ENCODE measurements at places on chromosomes 3 and 15.

- no peak for DNase-seq
Measured at GRCh38 chr3:179093807-179094206, 22.2 kb upstream of the ZMAT3 start.

- DNase-seq = no peak
Measured at GRCh38 chr3:45191424-45191823, 34.7 kb downstream of the TMEM158 start.

DNA sequence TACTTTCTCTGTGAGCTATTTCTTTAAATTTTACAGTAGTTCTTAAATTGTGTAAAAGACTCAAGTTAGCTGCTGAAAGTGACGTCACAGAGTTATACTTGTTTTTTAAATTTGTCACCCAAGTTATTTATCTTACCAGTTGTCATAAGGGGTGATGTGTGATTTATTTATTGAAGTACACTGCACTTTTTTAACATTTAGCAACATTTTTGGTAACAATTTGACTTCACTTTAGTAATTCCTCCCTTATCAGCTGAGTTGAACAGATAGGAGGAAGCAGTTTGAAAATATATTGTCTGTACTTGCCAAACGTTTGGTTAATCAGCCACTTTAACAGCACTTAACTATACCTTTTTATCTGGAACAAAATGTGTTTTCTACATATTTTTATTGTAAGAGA lies 3.8 kb downstream of the STT3B start:
- DNase-seq = no peak

GRCh38 chr15:98735895-98736617 lies 87.7 kb downstream of the IGF1R start:
- no peak for DNase-seq

- DNase-seq = no peak
Measured at GRCh38 chr3:79175870-79176269, 591.9 kb downstream of the ROBO1 start.

DNA sequence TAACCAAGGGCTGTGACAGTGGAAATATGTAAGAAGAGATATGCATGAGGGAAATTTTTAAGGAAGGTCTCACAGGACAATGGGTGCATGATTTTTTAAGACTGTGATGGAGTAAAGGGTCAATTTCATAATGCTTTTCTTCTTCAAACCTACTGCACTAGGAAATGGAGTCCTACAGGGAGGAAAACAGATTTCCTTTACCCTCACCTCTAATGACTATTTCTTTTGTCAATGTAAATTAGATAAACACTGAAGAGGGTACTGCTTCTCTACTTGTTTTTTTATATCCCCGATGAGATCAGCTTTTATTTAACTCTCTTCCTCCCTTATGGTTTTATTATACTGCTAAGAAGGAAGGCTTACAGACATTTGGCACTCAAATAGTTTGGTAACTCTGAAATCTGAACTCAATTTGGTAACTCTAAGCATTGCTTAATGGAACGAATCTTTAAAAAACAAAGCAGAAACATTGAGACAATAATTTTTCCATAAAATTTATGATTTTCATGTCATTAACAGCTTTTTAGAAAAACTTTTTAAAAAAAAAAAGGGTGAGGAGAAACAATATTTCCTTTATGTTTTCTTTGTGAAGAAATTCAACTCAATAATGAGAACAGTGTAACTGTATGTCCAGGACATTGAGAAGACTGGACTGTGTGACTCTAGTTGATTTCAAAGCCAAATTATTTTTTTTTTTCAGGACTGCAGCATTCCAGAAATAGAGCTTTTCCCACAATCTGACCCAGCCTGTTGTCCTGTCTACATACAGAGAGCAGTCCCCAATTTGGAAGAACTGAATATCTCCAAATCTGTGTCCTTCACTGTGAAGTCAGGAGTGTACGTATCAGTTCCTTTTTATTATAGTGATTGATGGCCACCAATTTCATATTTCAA lies 64.4 kb downstream of the CRYBG3 start:
- DNase-seq = no peak

DNA sequence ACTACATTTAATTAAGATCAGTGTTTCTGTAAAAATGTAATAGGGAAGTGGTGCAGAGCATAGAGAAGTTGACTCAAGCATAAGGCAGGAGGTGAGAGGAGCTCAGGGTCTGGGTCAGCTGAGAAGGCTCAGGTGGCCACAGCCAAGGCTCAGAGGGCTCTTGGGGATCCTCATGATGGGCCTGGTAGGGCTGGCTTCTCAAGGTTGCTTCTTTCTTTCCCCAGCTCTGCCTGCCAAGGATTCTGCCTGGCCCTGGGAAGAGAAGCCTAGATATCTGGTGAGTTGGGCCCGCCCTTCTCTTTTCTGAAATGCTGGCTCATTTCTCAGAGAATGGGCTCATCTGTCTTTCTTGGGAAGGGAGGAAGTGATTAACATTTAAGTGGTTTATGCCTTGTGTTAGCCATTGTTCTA lies 6.5 kb downstream of the ZNF589 start:
- DNase-seq = no peak

- no peak for DNase-seq
Measured at GRCh38 chr15:55389264-55389607, 18.9 kb downstream of the CCPG1 start.

DNA sequence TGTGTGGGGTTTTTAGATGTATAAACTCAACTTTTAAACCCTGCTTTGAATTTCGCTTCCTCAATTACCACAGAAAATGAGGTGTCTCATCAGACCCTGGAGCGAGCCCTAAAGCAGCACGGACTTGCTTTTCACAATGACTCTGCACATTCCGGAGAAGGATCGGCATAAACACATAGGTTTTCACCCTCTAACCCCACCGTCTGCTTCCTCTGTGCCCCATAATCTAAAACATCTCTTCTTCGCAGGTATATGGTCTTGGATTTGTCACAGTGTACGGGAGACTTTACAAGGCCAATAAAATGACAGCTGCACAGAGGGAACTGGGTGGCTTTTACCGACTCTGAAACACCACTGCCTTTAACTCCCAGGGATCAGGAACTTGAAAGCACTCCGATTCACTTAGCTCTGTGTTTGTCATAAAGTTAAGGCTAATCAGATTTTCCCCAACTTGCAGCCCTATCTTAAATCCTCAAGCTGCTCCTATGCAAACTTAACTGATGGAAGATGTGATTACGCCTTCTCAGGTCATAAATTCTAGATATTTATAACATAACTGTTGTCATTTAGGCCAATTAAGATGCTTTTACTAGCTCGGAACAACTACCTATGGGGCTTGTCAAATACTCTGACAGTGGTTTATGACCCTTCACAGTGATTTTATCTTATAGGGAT lies 133.4 kb upstream of the WNT5A start:
- DNase-seq = no peak

Measured in nephron progenitor cell (in vitro differentiated cells).